Activated CD4-positive, alpha-beta T cell treated with anti-CD3 and anti-CD28 coated beads, Interleukin-2, Interleukin-6, amounts not matched to agents 100 ng/mL and 50 ng/mL, durations not matched to agents 16 hours and 8 hours (primary cell): ENCODE measurements at places on chromosomes 7 and 10.

GRCh38 chr7:98669329-98670000, 52.4 kb downstream of the NPTX2 start:
- no peak for DNase-seq

- DNase-seq = no peak
Observed at GRCh38 chr7:55020466-55020871, 1.7 kb downstream of the EGFR start.

- DNase-seq = peak; percentile 4
Observed at GRCh38 chr10:62900829-62901571, 84.8 kb upstream of the EGR2 start.

DNA sequence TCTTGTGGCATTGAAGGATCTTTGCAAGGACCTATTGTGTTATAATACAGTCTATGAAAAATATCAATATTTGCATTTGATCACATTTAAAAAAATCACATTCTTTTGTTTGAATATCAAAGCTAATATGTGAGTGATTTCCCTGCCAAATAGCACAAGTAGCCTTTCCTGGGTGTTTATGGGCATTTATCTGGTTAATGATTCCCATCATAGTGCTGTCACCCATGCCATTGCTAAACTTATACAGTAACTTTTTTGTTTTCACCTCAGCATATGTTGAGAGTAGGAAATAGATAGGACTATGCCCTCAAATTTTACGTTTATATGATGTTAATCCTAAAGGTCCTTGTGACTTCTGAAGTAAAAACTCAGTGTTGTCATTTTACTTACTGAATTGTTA, 136.9 kb downstream of the CFTR start:
- DNase-seq = no peak

DNA sequence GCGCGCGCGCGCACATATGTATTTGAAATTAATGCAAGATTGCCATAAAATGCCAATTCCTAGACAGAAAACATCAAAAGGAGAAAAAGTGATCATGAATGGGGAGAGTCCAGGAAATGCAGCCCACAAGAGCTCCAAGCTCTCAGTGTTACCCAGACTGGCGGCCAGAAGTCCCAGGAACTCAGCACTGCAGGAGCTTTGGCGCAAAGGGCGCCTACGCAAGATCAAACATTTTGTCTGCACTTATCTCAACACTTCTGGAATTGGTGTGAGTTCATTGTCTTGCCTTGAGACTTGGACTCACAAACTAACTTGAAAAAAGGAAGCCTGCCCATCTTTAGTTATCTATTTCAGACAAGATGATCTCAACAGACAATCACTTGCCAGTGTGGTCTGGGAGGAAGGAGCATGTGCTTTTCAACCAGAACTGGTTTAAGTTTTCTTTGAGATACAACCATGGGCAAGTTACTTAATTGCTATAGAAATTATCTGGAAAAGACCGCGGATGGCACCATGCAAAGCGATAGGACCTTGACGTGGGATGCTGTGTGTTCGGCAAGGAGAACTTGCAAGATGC, 77.2 kb downstream of the KIAA1549 start:
- DNase-seq = no peak

GRCh38 chr10:111128331-111129180, 51.7 kb downstream of the ADRA2A start:
- no peak for DNase-seq

DNA sequence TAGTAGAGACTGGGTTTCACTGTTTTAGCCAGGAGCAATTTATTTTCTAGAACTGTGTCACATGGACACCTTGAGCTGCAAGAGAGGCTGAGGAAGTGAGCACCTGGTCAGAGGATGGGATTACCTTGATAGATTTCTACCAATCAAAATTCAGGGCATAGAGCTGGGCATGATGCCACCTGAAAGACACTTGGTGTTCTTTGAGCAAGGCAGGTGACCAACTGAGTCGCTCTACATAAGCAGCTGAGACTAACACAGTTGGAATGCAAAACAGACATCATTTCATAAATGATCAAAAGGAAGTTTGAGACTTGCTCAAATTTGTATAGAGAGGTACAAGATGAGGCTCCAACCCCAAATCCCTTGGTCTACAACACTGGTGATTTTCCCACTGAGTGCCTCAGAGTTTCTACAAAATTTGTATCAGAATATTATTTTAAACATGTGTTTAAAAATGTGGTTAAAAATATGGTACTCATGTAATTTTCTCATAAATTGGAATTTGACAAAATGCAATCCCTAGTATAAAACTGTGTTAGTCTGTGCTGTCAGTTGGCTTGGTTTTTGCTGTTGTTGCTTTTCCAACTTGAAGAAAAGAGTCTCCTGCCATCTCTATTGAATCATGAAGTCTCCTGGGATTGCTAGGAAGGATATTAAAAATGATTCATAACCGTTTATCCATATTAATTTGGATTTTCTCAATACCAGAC, 156.4 kb upstream of the MDFIC start:
- no peak for DNase-seq

DNA sequence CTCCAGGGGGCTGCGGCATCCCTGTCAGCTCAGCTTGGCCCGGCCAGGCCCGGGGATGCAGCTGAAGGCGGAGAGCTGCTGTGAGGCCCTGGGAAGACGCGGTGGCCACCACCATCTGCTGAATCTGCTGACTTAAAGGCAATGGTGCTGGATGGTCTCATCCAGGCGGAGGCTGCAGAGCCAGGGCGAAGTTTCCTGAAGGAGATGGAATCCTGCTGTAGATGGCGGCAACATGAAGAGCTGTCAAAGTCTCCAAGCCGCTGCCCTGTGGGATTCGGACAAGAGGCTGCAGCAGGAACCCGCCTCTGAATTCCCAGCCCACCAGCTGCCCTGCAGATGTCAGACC, 200.1 kb downstream of the PTPRN2 start:
- no peak for DNase-seq

- DNase-seq = no peak
Observed at GRCh38 chr7:90850471-90850870, 254.3 kb downstream of the CDK14 start.

- peak; percentile 43 for DNase-seq
Observed at GRCh38 chr10:103192089-103192450, 1.0 kb downstream of the NT5C2 start.

- DNase-seq = peak; percentile 62
Observed at GRCh38 chr7:100655908-100656674, at the start of gene ACTL6B. TSS of gene ACTL6B (minus strand) at chr7:100656448. CDS start at chr7:100656354, 94 bp downstream.

DNA sequence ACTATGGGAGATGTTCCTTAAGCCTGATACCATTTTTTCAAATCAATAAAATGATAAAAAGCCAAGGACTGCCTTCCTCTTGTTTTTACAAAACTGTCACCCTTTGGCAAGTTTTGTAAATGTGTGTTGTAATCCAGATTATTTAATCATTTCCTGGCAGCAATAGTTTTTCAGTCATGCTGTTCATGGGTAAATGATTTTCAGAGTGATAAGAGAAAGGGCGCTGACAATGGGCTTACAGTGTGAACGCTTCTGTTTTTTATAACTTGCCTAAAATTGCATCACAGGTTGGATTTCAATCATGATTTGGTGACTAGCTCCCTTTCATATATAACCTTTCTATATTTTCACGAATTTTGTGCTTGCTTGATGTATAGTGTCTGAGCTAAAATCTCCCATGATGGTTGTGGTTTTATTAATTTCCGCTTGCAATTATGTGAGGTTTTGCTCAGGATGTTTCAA, 19.0 kb upstream of the DMBT1 start:
- peak; percentile 35 for DNase-seq

- DNase-seq = no peak
Observed at GRCh38 chr7:133703547-133703946, 423.6 kb upstream of the LRGUK start.

GRCh38 chr10:128551475-128551874, 425.3 kb upstream of the MKI67 start:
- no peak for DNase-seq

DNA sequence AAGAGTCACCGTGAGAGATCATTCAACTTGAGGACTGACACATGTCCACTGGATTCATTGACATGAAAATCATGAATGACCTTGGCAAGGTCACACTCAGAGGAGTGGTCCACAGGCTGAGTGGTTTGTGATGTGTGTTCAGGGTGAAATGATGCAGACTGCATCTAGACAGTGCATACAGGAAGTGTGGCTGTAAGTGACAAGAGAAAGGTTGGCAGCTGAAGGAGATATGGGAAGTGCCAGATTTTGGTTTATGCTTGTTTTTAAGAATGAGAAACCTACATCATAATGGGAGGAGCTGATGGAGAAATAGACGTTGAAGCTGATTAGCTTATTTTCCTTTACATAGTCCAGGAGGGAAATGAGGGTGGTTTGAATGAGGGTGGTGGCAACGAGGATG, 64.8 kb upstream of the VIPR2 start:
- DNase-seq = no peak

GRCh38 chr7:144379776-144380384, 23.6 kb downstream of the NOBOX start:
- no peak for DNase-seq

- no peak for DNase-seq
Observed at GRCh38 chr10:133237241-133237587, 441 bp upstream of the VENTX start.

GRCh38 chr10:132488231-132488821, 49.3 kb upstream of the INPP5A start:
- no peak for DNase-seq

GRCh38 chr7:8628656-8629055, 195.2 kb downstream of the NXPH1 start:
- no peak for DNase-seq

DNA sequence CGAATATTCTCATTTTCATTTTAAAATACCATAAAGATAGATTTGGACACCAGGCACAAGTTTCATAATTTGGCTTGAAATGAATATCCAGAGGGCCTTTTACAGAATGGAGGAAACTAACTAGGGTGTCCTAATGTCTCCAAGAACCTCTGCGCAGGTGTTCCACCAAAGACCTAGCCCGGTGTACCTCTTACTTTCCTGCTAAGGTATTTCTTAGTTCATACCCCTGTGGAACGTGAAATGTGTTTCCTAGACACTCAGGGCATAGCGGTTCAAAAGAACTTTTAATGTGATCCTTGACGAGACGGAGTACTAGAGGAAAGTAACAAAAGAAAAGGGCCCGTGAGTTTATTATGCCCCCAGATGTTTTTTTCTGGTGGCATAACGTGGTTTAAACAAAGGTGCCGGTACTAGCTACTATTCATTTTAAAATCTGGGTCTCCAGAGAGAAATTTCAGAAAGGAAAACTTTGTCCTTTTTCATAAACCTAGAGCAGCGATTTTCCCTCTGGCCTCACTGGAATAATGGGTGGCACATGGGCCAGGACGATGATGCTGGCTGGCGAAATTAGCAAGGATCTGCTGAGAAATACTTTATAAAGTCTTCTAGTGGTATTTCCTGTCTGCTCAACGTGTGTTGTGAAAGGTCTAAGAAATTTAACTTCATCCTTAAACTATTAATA, 1.4 kb downstream of the APBB1IP start:
- DNase-seq = no peak

DNA sequence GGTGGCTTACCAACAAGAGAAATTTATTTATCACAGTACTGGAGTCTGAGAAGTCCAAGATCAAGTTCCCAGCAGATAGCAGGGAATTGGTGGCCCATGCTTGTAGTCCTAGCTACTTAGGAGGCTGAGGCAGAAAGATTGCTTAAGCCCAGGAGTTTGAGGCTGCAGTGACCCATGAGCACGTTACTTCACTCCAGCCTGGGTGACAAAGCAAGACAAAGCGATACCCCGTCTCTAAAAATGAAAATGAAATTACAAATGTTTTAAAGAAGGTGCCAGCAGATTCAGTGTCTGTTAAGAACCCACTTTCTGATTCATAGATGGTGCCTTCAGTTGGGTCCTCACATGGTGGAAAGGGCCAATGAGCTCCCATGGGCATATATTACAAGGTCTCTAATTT, 20.6 kb upstream of the ARHGAP12 start:
- DNase-seq = no peak

DNA sequence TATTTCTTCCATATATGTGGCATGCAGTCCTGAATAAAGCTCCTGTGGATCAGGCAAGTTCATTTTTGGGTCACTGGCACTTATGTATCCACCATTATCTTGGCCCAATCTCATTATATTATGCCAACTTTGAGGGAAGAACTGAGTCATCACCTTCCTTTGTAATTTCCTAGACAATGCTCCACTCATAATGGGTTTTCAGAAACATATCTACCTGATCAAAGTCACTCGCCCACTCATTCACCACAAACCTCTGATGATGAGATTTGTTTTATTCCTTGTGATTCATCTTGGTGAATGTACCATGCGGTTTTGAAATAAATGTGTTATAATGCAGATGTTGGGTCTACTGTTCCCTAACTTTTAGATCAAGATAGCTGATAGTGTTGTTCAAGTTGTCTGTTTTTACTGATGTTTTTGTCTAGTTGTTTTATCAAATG, 525.8 kb downstream of the KIF20B start:
- DNase-seq = peak; percentile 73

GRCh38 chr10:47322300-47323061, at the start of gene GDF2:
TSS of gene GDF2 (plus strand) at chr10:47322454. CDS start at chr10:47322669, 215 bp downstream.
- DNase-seq = no peak

GRCh38 chr7:149791-150636, 42.4 kb upstream of the FAM20C start:
- peak; percentile 36 for DNase-seq

- DNase-seq = no peak
Observed at GRCh38 chr7:100902638-100903037, 7.0 kb upstream of the ACHE start.

DNA sequence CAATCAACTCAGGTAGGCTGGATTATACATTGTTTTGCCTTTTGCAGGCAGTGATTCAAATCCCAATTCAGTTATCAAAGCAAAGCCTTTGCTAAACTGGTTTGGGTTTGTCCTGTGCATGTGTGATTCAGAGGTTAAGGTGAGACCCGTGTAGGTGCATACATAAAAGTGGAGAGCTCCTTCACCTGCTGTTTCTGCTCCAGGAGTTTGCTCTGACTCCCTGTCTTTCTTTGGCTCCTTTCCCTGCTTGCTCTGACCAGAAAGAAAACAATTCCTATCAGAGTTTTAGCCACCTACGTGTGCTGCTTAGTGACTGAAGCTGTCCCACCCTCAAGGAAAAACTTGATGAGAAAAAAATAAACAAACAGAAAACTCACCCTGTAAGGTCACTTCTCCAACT, 101.1 kb downstream of the TPST1 start:
- no peak for DNase-seq

DNA sequence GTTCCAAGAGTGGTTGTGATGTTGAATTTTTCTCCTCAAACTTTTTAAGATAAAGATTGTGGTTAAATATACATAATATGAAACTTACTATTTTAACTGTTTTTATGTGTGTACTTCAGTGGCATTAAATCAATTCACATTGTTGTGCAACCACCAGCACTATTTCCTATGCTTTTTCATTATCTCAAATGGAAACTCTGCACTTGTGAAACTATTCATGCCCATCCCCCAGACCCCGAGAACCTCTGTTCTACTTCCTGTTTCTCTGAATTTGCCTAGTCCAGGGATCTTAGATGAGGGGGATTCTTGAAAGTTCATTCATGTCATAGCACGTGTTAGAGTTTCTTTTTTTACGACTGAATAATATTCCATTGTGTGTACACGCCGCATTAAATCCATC, 67.0 kb downstream of the WDR37 start:
- peak; percentile 22 for DNase-seq

DNA sequence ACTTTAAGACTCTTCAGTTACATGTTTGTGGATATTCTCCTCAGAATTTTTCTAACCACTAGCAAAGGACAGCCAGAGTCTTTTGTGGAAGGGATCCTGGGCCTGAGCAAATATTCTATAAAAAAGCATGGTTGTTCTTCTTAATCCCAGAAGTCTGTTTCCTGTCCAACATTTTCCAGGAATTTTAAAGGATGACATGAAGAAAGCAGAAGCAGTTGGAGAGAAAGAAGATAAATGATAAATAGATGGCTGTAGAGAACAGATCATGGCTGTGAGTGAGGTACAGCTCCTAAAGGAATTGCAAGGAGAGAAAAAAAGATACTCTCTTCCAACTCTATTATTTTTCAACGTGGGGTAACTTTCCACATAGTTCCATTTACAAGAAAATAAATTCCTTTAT, 91.8 kb upstream of the STEAP4 start:
- DNase-seq = no peak
